ENCODE measurements at places on chromosomes 2 and 18.

DNA sequence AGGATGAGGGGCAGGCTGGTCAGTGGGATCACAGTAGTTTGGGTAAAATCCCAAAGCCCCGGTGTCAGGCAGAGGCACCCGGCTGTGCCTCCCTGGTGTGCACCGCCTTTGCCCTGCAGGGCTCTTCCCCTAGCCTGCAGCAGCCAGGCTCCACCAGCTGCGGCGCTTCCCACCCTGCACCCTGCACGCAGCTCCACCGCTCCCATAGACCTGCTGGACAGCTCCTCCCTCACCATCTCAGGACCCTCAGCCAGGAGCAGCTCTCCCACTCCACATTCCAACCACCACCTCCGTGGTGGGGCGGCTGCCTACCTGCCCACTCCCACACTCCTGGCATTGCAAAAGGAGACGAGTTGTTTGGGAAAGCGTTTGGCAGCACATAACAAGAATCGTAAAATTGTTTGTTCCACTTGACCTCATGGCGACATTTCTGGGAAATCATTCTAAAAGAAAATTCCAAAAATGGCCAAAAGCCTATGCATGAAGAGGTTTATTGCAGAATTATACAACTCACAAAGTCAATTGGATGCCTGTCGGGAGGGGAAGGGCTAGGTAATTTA is 287.4 kb upstream of the HDAC4 start:
- DNase-seq: no peak

- DNase-seq: no peak
These were observed 80.4 kb downstream of the LBH start for GRCh38 chr2:30311711-30312110.

DNA sequence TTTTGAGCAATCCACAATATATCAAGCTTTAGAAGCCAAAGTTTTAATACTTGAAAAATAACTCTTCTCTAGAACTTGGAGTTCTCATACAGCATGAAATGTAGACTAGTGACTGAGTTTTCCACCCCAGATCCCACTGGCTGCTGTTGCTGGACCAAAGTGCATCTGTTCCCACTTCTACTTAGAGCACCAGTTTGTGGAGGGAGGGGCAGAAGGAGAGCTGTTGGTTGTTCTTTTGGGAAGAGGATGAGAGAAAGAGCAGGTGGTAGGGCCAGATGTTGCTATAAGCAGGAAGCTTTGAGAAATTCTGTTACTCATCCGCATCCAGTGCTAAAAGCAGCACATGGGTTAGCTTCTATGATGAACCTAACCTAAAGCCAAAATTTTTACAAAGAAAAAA is 59.0 kb downstream of the MBD2 start:
- no peak for DNase-seq

GRCh38 chr2:127456960-127457359 is 38.7 kb downstream of the PROC start:
- no peak for DNase-seq

DNA sequence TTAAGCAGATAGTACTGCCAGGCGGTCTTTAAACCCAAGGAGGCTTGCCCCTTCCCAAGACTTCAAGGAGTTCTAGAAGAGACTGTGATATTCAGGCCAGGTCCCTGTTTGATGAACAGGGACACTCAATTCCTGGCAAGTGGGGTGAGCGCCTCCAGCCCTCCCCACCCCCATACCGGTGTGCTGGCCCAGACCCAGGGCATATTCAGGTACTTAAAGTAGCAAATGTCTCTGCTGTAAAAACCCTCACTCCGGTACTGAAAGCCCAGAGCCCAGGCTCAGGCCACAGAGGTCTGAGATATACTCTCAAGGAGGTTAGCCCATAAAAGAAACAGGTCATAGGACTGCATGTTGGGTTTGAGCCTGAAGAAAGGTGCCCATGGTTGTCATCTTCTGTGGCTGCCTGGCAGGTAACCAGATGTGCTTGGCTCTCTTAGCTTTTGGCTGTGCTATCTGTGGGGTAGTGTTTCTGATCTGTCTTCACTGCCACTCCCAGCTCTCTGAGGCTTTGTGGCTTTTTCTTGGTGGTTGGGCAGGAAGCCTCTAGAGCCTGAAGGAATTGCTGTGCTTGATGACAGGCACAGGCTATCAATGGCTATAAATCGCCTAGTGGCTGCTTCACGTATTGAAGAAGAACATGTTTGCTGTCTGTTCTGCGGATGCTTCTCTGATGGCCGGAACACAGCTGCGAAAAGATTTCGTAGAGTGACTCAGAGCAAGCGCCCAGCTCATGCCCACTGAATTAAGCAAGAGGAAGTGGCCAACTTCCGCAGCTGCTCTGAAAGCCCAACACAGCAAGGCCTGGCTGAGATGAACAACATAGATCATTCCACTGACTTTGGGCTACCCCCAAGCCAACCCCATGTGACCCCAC is 63.3 kb upstream of the ALPP start:
- DNase-seq: peak; percentile 81

DNA sequence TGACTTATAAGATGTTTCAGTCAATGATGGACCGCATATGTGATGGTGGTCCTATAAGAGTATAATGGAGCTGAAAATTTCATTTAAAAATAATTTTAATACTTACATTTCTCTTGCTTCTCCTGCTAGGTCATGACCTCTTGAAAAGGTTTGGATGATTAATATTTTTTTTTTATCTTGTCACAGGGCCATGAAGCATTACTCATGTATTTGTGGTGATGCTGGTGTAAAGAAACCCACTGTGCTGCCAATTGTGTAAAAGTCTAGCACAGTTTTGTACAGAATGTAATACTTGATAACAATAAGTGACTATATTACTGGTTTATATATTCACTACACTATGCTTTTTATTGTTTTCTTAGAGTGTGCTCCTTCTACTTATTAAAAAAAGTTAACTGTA is 124.2 kb upstream of the CELF4 start:
- no peak for DNase-seq

DNA sequence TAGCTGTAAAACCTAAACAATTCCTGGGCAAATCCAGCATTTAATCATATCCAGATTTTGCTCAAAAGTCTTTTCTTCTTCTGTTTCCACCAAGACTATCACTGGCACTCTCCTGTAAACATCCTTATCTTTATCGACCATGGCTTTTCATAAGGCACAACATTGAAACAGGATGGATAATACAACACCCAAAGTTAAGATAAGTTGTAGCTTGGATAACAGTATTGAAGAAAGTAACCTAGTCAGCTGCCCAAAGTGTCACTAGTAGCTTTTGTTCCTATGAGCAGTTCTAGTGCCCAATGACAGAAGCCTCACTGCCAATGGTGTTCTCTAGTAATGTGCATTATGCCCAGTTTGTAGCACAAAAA is 22.3 kb downstream of the CCBE1 start:
- DNase-seq: no peak

GRCh38 chr18:51072586-51073313 is 42.7 kb downstream of the SMAD4 start:
- DNase-seq: no peak

DNA sequence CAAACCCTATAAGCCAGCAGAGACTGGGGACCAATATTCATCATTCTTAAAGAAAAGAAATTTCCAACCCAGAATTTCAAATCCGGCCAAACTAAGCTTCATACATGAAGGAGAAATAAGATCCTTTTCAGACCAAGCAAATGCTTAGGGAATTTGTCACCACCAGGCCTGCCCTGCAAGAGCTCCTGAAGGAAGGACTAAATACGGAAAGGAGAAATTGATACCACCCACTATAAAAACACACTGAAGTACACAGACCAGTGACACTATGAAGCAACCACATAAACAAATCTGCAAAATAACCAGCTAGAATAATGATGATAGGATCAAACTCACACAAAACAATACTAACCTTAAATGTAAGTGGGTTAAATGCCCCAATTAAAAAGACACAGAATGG is 22.4 kb downstream of the NPHP1 start:
- no peak for DNase-seq

DNA sequence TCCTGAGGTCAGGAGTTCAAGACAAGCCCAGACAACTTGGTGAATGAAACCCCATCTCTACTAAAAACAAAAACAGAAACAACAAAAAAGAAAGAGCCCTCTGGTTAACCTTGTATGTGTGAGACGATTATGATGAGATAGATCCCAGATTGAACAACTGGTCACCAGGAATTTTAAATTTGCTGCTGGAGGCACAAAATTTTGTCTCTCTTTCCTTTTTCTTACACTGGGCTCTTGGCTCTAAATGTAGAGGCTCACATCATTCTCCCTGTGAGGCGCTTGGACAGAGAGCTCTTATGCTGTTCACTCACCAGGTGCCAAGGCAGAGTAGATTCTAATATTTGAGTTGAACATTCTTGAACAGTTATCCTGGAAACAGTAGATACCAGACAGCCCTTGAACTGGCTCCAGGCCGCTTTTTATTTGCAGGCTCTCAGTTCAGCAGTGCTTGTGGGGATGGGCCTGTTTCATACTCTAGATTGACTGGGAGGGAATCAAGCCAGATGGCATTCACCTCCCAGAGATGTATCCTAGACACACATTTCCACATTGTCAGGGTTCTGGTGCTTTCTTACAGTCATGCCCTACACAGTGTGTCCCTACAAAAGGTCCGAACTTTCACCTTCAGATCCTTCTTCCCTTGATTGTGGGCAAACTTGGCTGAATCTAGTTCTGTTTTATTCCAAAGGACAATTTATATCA is 1159.6 kb downstream of the RPIA start:
- DNase-seq: no peak

DNA sequence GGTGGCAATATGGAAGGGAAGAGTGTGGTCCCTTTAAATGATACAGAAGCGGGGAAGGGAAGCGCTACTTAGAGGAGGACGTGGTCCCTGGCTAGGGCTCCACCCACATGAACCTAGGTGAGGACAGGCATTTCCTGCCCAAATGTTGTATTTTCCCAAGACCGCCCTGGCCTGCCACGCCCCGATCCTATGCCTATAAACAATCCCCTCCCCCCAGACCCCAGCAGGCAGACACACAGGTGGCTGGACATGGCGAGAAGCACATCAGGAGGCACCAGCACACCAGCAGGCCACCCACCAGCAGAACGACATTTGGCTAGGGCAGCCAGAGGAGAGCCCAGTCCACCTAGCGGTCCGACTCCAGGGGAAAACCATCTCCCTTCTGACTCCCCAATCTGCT is 47.2 kb downstream of the METTL8 start:
- DNase-seq: no peak

DNA sequence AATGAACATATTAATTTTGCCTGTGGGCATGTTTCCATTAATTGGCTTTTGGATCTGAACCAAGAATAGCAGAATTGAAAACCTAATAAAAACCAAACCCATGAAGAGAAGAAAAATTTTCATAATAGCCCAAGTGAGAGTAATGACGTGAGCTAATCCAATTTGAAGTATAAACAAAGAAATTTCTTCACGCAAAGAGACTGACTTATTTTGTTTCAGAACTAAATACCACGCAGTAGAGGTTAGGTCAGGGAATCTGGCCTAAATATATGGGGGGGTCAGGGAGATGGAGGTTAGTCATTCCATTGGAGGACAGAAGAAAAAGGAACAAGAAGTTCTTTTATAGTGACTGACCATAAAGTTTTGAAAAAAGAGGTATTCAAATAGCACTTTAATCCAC is 94.1 kb upstream of the CYP1B1 start:
- DNase-seq: no peak

GRCh38 chr2:191304939-191305875 is 60.0 kb downstream of the MYO1B start:
- no peak for DNase-seq

- no peak for DNase-seq
These were observed 249.7 kb downstream of the SP3 start for GRCh38 chr2:173715441-173715840.

DNA sequence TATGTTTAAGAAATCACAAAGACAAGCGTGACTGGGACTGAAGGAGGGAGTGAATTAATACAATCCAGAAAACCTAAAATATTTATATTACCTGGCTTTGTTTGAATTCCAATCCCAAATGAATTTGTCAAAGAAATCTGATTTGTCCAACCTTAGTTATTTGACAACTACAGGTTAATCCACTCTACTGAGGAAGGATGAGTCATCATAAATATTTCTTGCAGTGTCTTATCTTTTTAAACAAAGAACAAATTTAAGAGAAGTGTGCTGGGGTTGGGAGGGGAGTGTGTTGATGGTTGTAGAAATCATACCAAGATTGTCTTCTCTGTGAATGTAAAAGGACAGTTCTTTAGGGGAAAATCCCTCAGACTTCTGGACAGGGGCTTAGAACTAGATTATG is 1106.3 kb upstream of the SLC39A10 start:
- no peak for DNase-seq

DNA sequence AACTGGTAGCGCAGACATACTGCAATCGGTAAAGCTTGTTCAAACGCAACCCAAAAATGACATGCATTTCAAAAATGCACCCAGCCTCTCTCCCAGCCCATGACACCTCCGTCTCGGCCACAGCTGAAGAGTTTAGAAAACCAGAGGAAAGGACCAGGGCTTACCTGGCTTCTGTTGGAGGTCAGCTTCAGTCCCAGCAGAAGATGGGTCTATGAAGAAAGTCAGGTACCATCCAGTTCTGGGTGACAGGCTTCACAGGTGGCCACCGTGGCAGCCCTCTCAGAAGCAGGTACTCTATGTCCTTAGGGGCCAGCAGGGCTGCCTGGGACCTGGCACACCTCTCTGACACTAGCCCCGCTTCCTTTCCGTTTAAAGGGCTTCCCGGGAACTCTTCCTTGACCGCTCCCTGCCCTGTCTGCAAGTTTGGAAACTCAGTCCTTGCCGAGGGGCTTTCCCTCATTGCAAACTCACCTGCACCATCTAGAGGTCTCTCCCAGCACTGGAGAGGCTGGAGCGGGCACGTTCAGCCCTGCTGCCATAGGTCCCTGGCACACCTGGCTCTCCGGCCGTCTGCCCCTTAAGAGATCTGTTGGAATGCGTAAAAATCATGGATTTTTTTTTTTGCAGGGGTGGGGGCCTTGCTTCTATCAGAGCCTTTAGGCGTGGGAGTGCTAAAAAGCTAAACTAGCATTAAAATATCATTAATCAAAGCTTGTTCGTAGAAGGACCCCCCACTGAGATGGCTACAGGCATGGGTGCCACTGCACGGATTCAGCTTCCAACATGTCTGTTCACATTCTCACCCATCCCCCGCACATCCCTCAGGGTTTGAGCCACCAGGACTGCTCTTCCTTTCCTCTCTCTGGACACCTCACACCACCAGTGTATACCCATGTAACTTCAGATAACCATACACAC is at the start of gene EDAR:
Gene EDAR, minus strand, starts transcription at position 425 of the 918 bp plus-strand sequence. CDS start 58,206 bp downstream, outside the sequence.
- DNase-seq: peak; percentile 18

DNA sequence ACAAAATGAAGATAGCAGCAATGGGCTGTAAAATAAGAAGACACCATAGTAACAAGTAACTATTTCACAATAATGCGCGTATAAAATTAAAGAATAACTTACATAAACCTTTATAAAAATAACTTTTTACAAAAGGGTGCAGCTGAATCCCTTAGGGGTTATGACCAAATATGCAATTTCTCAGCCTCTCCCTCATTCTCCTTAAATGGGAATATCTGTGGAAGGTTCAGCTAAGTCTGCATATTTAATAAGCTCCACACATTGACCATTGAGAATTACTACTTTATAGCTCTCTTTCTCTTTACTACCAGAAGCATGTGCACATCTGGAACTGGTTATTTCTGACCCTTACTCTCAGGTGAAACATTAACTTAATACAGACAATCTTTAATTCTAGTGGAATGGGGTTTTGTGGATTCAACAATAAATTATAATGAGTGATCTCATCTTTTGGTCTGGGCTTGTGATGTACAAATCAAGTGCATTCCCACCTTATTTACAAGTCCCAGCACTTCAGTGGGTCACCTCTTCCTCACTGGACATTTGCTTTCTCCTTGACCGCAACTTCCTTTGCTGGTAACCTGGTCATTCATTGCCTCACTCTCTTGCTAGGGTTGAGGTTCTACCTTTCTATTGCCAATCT is 15.7 kb downstream of the ARHGAP15 start:
- DNase-seq: no peak

Measured in CD4-positive, alpha-beta T cell treated with Interleukin-15 for 4 hours (primary cell).